Stimulated activated naive CD4-positive, alpha-beta T cell treated with Interleukin-2 at 50 U/mL for 16 hours (primary cell): ENCODE measurements at places on chromosomes 2 and 18.

GRCh38 chr2:222208010-222208690, 90.6 kb downstream of the PAX3 start:
- no peak for DNase-seq

- no peak for DNase-seq
These were observed 495 bp downstream of the TMEM169 start for GRCh38 chr2:216082117-216082711.

- DNase-seq, result no peak
These were observed 323.6 kb downstream of the EIPR1 start for GRCh38 chr2:3054066-3054465.

- no peak for DNase-seq
These were observed 966.3 kb upstream of the POU3F3 start for GRCh38 chr2:103887625-103888024.

GRCh38 chr18:9961041-9961440, 47.2 kb downstream of the VAPA start:
- DNase-seq, result no peak

DNA sequence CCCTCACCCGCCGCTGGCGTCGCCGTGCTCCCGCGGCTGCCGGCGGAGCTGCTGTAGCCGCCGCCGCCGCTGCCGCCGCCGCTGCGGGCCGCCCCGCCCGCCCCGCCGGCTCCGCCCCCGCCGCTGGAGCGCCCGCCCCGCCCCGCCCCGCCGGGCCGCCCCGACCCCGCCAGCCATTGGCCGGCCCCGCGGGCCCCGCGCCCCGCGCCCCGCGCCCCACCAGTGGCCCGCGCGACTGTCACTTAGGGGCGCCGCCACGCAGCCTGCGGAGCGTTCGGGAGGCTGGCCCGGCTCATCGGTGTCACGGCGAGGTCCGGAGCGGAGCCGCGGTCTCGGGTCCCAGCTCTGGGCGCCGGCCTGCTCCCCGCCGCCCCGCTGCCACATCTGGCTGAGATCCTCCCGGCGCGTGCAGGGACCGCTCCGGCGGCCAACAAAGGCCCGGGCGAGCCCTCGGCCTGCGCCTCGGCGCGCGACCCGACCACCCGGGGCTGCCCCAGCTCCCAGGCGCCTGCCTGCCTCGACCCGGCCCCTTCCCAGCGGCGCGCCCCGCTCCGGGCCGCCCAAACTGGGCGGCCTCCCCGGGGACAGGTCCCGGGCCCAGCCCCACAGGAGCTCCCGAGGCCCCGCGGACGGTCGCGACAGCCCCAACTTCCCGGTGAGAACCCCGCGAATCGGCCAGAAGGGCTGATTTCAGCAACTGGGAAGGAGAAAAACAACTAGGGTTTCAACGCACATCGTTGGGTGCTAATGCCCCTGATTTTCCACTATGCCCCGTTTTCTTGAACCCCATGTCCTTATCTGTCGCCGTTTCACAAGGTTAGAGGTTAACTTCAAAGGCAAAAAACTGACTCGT, at the start of gene MGAT4A:
Gene MGAT4A, minus strand, starts transcription at position 92 of the 853 bp plus-strand sequence. CDS start 4,800 bp downstream, outside the sequence.
- DNase-seq, result peak; percentile 76

GRCh38 chr2:99862566-99862965, 279.8 kb downstream of the AFF3 start:
- no peak for DNase-seq

DNA sequence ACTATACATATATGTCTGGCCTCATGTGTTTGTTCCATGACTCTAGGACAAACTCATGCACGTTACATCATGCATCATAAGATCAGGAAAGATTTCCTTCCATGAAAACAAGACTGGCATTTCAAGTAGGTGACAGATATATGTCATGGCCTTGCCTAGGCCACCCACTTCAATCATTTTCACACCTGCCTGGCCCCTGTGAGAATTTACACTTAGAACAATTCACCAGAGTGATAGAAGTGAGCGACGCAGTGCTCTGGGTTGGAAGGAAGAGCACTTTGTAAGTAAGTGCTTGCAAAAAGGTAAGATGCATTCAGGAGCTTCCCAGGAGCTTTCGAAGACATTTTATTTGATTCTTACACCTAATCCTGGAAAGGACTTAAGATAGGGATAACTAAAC, 39.5 kb downstream of the TMEM163 start:
- DNase-seq, result no peak

- DNase-seq, result no peak
These were observed 769 bp downstream of the FAM110C start for GRCh38 chr2:45342-46130.

DNA sequence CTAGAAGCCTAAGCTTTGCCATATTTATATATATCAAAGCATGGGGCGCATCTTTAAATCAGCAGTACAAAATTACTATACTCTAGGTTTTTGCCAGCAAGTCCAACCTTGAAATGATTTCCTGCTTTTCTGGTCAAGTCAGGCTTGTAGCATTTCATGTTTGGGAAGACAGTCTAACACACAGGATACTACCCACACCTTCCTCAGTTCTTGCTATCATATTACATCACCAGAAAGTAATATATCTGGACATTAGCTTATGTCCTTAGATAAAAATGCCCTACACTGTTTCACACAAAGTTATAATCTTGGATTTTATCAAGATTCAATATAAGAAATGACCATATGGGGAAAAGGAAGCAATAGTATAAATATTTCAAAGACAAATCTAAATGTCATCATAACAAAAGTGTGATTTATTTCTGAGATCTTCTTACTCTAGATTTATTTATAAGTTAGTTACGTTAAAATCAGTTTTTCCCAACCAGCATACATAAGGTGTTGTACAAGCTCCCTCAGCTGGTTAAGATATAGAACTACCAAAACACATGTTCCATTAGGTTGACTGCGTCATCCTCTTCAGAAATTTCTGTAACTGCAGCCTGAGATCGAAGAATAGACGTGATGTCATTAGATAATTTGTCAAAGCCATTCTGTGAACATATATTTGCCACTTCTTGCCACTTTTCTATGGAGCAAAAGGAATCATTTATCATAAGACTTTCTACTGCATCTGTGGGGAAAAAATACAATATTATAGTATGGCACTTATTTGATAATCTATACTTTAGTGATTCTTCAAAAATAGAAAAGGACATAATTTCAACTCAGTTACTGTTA, 56.6 kb downstream of the CLHC1 start:
- no peak for DNase-seq

DNA sequence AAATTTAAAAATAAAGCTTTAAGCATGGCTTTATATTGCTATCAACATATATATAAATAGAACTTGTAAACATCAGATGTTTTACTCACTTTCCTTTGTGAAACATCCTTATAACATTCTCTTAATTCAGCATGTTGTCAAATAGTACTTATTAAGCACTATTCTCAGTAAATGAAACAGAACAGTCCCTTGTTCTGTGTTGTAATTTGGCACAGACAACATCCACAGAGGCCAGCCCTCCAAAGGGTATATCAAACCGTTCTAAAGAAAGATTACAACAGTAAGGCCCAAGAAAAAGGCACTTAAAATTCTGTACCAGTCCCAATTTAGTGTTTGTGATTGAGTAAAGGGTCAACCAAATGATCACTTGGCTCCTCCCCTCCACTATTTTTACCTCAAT, 46.0 kb downstream of the GAREM1 start:
- DNase-seq, result no peak

GRCh38 chr18:76953583-76954233, 131.4 kb downstream of the ZNF236 start:
- DNase-seq, result no peak

- DNase-seq, result no peak
These were observed 146.6 kb downstream of the TNS1 start for GRCh38 chr2:217856159-217856558.

GRCh38 chr18:70973626-70974025, 684.8 kb downstream of the SOCS6 start:
- no peak for DNase-seq

DNA sequence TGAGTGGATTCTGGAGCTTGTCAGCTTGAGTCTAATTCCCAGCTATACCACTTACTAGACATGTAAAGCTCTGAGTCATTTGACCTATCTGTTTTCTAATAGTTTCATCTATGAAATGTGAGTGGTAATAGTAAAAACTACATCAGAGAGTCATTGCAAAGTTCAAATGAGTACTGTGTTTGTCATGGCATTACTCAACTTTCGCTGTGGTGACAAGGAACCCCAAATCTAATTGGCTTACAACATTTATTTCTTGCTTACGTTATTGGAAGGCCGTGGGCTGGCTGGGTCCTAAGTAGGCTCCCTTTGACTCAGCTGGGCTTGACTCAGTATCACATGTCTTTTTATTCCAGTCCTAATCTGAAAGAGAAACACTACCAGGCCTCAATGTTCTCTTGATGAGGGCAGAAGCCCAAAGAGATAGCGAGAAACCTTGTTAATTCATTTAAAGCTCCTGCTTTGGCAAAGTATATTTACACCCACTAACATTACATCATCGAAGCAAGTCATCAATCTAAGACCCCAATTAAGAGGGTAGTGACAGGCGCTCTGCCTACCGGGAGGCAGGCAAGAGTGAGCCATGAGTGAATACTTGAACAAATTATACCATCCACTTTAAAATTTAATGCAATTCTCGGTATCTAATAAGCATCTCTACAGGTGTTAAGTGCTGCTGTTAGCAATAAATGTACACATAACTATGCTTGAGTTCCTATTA, 431.8 kb upstream of the SPHKAP start:
- no peak for DNase-seq

DNA sequence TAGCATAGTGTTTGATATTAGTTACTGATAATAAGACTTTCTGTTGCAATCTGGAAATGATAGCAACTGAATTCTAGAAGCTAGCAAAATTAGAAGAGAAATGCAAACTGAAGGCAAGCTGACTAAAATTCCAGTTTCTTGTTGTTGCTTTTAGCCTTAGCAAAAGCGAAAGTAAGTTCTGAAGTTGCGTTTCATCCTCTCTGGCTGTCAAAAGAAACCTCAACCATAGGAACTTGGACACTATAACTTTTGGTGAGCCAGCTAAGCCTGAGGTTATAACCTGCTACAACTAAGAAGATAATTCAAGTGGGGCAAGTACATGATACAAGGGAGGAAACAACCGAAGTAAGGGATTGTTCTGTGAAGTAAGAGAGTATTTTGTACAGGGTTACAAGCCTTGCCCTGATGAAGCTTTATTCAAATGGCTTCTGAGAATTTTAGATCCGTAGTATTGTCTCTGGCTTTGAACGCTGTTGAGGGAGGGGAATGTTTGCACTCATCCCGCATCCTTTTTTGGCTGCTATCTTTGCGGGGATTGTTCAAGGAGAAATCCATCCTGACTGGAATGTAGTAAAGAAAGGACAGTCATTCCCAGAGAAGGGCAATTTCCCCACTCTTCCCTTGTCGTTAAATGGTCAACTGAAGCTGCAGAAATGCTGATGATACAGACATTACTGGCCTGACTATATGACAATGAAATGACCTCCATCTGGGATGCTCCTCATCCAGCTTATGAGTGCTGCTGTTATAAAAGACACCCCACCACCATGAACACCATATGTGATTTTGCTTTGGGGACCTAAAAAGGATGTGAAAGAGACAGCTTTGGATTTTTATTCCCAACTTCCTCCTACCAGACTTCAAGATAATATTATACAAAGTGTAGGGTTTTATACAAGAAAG, 7.0 kb upstream of the TMX3 start:
- no peak for DNase-seq

- DNase-seq, result no peak
These were observed 292.0 kb upstream of the LRP1B start for GRCh38 chr2:142422769-142423168.
